ENCODE measurements at places on chromosomes 2 and 18.

DNA sequence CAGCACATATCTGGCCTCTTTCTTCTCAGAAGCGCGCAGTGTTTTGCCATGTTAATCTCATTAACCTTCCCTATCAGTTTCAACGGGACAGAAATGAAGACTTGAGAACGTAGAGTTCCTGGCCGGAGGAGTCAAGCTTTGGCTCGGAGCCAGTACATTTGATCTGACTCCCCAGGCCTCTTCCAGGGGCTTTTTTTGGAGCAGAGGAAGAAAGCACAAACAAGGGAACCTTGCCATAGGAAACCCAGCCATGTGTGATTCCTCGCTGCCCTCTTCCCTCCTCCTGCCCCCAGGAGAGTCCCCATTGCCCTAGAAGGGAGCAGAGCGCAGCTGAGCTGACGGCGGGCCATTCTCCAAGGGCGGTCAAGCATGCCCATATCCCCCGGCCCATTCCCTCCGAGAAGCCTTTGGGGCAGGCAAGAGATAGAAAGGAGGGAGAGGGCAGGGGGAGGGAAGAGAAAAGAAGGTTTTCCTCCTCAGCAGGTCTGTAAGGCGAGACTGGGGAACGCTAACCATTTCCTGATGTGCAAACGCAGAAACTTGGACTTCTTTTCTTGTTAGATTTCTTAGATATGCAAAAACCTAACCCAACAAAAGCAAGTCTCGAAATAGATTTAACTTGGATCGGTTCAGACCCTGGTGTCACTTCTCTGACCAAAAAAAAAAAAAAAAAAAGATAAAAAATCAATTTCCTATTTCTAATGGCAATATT, 63.7 kb upstream of the POU3F3 start:
- no peak for DNase-seq

- no peak for DNase-seq
These were observed 124.6 kb downstream of the RTP5 start for GRCh38 chr2:241994086-241994485.

GRCh38 chr18:9359796-9360195, 25.2 kb downstream of the TWSG1 start:
- DNase-seq: no peak

GRCh38 chr2:178530625-178531142, 50.4 kb downstream of the PLEKHA3 start:
- DNase-seq: peak; percentile 78

GRCh38 chr18:58484989-58485981, 143.6 kb downstream of the ALPK2 start:
- no peak for DNase-seq

DNA sequence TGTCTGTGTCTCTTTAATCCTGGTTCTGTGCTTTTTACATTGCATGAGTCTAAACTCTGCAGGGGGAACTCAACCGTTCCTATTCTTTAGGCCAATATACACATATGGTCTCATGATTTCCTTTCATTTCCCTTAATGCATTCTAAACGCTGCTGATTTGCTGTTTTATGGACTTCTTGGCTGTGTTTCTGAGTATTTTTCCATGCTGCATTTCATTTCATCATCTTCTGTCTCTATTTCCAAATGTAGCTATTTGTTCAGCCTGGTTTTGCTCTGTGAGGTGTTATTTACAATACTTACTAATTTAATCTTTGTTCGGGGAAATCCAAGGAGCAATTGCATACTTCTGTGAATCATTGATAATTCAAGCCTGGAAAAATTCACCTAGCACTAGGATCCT, 897.2 kb downstream of the TSN start:
- no peak for DNase-seq

DNA sequence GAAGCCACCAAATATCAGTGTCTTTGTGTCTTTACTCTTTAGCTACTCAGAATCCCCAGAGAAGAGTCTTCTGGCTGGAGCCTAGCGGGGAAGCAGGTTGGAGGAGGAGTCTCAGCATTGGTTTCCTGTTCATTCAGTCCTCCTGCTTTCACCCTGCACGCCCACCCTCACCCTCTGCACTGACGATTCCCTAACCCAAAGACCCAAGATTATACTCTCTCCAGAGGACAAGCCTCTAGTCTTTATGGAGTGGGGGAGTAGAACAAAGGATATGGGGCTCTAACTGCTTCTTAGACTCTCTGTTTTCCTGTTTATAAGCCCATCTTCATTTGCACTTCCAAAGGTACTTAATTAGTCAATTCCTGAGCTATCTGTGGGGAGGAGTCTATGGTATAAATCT, 338.8 kb downstream of the AGPS start:
- no peak for DNase-seq

DNA sequence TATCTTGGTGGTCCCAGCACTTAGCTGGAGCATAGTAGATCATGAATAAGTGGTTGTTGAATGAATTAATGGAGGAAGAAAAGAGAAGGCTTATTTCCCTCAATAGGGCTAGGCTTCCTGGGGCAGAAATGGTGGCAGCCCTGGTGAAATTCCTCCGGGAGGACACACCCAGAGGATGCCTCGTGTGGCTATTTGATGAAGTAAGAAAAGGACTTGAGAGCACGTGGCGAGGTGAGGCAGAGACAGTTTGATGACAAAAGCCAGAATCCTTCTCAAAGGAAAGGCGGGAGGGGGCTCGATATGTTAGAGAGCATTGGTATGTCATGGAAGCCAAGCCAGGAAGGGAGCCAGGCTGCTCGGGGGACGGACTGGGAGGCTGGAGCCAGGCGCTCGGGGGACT, 14.7 kb downstream of the FAM228A start:
- DNase-seq: no peak

DNA sequence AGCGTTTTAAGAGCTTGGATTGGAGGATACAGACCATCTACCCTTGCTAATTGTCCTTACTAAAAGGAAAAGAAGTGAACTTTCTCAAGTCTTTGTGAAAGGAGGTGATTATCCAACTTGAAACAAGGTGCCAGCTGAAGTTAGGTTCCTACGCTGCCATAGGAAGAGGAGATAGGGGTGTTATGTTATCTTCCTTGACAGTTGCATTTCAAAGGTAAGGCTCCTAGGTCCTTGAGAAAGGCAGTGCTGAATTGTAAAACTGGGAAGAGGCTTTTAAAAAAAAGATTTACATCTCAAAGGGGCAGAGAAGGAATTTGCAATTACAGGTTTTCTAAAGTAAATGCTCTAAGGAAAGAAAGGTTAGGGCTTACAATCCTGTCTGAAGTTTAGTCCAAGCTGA, 810.2 kb upstream of the LRATD1 start:
- DNase-seq: no peak

GRCh38 chr18:21703241-21703820, 1.2 kb downstream of the ABHD3 start:
- peak; percentile 62 for DNase-seq

DNA sequence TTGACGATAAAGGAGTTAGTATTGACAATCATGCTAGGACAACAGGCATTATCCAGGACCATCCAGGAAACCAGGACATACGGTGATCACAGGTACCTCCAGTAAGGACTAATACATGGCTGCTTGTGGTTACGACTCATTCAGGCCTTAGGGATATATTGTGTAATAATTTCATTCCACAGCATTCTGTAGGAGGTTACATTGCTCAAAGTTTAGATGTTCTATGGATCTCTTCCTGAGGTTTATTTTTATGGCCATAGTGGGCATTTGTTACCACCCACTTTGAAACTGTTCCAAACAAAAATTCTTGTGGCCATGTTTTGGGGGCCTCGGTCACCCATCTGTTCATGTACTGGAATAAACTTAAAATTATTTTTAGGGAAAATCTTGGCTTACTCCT, 431.6 kb downstream of the METTL4 start:
- DNase-seq: no peak

DNA sequence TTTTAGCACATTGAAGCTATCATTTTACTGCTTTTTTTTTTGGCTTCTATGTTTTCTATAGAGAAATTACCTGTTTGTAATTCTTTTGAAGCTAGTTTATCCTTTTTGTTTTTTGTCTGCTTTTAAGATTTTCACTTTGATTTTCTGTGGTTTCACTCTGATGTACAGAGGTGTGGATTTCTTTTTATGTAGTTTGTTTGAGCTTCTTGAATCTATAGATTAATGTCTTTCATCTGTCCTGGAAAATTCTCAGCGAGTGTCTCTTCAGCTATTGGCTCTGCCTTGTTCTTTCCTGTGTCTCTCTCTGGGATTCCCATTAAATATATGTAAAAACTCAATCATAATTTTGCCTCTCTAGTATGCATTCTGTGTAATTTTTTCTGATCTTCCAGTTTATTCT, 8.4 kb downstream of the POLE4 start:
- no peak for DNase-seq

GRCh38 chr2:37766106-37766505, 94.7 kb upstream of the CDC42EP3 start:
- DNase-seq: no peak

DNA sequence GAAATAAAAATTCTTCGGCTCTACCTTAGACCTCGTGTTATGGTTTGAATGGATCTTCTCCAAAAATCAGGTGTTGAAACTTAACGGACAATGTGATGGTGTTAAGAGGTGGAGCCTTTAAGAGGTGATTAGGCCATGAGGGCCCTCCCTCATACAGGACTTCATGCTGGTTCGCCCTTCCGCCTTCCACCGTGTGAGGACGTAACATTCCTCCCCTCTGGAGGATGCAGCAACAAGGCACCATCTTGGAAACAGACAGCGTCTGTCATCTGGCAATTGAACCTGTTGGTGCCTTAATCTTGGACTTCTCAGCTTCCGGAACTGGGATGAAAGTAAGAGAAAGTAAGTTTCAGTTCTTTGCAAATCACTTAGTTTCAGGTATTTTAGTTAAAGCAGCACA, 126.3 kb upstream of the SPRED2 start:
- no peak for DNase-seq

GRCh38 chr2:23651187-23652080, 266.5 kb downstream of the KLHL29 start:
- DNase-seq: no peak

DNA sequence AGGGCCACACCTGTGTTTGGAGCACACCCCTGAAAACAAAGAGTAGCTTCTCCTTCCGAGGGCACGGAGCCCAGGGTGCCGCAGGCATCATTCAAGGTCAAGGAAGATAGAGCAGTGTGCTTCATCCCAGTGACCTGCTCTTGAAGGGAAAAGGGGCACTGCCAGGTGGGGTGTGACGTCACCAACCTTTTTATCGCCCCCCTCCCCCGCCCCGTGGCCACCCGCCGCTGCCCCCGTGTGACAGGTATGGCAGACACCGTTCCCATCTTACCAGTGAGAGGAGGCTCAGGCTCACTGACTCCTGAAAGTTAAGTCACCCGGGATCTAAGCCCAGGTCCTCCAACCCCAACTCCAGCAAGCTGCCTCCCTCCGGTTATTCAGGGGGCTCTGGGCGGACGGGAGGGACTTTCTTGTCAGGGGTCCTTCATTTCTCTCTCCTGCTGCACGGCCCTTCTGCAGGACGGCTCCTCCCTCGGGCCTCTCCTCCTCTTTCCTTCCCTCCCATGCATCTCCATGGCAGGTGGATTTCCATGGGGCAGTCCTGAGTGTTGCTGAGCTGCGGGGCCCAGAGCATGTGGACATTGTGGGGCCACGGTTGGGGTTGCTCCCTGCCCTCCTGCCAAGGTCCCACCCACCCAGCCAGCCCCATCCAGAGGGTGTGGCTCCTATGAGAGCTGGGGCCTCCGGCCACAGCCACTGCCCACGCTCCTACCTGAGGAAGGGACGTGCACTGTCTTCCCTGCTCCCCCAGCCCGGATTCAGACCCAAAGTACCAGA, 114.1 kb upstream of the HDAC4 start:
- no peak for DNase-seq

GRCh38 chr2:111966241-111966640, 67.8 kb downstream of the MERTK start:
- no peak for DNase-seq

DNA sequence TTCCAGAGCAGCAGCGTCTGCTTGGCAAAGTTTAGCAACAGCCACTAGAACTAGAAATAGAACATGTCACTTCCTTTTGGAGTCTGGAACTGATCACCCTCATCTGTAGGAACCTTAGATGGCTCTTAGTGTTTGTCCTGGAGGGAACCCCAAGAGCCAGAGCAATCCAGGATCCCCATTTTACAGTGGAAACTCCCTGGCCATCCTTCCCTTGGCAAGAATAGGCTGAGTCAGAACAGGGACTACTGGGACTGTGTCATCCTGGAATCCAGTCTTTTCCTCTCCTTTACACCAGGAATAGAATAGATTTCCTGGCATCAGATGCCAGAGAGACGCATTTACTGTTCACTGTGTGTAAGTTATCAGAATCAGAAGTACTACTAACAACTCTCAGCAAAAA, 33.2 kb upstream of the GRHL1 start:
- DNase-seq: no peak

GRCh38 chr2:33681364-33681757, 82.3 kb upstream of the FAM98A start:
- DNase-seq: no peak

GRCh38 chr2:190598621-190599020, 50.3 kb upstream of the NAB1 start:
- DNase-seq: no peak

DNA sequence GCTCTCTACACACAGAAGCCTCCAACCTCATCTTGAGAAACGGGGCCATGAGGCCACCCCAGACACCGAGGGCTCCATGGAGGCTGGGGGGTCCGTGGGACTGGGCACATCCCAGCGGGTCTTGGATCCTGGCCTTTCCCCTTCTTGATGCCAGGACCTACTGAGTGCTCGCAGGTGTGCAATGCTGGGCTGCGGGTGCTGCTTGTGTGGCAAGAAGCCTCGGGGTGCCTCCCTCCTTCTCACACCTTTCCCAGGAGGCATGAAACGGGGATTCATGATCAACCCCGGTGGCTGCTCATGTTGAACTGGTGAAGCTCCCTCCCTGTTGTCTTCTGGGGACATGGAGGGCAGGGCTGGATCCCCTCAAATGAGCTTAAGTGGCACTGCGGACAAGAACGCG, 2.0 kb upstream of the BUB1 start:
- DNase-seq: no peak

- no peak for DNase-seq
These were observed 22.7 kb downstream of the ALPK2 start for GRCh38 chr18:58606236-58606635.

- no peak for DNase-seq
These were observed 117.0 kb upstream of the SMIM21 start for GRCh38 chr18:75544496-75544895.

- DNase-seq: no peak
These were observed 133.7 kb upstream of the MEIS1 start for GRCh38 chr2:66301022-66301766.

DNA sequence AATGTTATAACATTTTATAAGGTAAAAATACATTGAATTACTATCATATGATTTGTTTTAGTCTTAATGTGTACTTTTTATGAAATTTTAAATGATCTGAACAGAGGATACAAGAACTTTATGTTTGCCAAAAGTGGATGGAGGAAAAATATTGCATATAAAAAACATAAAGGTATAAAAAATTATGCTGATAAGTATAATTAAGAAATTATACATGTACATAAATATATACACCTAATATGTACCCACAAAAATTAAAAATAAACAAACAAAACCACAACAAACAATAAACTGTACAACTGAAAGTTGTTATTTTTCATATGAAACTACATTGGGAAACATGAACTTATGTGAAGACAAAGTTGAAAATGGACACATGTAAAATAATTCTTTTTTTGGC, 38.2 kb upstream of the CALCRL start:
- no peak for DNase-seq

GRCh38 chr2:235924675-235925063, 243.5 kb downstream of the GBX2 start:
- DNase-seq: no peak
